BE2C (cell line): ENCODE measurements at places on chromosomes 4 and X.

- no peak for DNase-seq
Observed at GRCh38 chr4:102687982-102688433, 72.8 kb downstream of the MANBA start.

DNA sequence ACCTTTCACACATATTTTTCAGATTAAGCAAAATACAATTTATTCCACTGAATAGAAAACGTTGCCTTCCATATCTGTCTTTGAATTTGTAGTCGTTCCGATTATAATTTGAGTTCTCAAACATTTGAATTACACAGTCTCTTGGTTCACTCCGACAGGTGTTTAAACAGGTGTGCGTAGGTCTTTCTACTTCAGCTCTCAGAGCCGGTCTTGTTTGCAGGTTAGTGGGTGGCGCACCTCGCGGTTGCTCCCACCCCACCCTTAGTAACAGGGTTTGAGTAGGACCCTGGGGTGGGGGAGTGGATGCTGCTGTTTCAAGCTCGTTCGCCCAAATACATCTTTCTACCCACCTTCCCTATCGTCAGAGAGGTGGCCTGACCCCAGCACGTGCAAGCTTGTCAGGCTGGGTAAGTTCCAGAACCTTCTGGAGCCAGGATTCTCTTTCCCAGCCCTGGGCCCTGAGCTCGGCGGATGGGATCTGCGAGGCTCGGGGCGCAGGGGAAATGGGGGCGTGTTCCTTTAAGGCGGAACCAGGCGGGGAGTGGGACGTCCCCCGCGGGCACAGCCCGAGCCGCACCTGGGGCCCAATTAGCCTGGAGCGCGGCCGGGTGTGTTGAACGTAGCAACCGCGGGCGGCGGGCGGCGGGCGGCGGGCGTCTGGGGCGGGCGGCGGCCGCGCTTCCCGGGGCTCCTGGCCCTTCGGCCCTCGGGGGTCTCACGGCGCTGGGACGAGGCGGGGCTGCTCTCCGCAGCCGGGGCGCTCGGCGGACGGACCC is at the start of gene FAM149A:
Gene FAM149A (plus strand): TSS at position 591 of the 776 bp plus-strand sequence.
- DNase-seq = peak; percentile 19

GRCh38 chr4:63105839-63106238 is 1303.4 kb downstream of the TECRL start:
- DNase-seq = no peak

DNA sequence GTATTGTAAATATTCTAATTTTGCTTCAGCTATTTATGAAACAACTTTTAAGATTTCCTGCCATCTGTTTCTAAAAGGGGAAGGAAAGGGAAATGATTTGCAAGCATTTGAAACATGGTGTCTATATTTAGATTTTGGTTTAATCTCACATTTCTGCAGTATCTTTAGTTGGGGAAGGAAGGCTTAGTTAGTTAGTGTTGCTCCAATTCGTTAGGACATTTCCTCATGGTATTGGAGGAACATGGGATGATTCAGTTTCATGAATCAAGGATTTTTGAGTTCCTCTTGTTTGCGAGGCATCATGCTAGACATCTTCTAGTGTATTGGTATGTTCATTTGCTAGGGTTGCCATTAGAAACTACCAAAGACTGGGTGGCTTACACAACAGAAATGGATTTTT is 20.5 kb upstream of the TMEM192 start:
- DNase-seq = no peak

GRCh38 chr4:102663073-102663472 is 97.7 kb downstream of the MANBA start:
- DNase-seq = no peak

DNA sequence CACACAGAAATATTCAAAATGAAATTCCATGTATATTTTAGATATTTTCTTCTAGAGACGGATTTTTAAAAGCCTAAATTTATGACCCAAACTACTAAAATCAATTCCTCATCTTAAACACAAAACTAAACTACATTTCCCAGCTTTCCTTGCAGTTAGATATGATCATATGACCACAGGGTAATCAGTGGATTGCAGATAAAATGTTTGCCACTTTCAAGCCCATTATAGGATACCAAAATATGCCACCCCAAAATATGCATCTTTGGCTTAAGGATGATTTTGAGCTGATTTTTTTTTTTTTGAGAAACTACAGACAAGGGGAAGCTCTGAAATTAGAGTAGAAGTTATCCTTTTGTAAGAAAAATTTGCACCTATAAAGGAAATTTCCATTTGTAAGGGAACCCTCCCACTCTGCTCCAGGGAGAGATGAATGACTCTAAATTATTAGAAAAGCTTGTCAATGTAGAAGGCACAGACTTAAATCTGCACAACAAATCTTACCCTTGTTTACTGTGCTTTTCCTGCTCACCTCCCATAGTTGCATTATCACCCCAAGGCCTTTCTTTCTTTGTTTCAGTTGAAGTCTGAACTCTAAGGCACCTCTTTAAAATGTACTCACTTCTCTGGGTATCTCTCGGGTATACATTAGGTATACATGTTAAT is 503.0 kb downstream of the PDHA2 start:
- no peak for DNase-seq

- DNase-seq = no peak
Observed at GRCh38 chr4:112377594-112378242, 80.5 kb downstream of the ALPK1 start.

GRCh38 chrX:107482046-107482445 is 32.6 kb downstream of the FRMPD3 start:
- DNase-seq = no peak

DNA sequence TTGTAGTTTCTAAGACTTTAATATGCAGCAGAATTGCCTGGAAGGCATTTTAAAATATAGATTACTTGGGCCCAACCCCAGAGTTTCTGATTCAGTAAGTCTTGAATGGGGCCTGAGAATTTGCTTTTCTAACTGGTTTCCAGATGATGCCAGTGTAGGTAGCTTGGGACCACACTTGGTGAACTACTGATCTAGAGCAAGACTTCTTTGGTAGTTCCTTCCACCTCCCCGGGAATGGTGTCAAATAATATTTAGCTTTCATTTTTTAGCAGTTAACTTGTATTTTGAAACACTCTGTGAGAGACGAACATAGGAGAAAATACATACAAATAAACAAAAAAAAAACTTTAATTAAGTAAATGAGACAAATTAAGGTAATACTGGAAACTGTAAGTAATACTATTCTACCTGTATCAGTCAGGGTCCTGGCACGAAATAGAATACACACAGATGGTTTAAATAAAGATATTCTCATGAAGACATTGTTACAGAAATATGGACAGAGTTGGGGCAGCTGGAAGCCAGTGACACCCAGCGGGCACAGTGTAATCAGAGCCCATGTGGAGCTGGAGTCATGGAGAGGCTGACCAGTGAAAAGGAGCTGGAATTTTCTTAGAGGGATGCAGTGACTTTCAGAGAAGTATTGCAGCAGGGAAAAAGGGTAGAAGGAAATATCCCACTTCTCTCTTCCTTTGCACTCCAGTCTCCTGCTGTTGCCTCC is 905.7 kb downstream of the CCSER1 start:
- DNase-seq = no peak

GRCh38 chr4:166426300-166426863 is 553.3 kb downstream of the TLL1 start:
- no peak for DNase-seq

DNA sequence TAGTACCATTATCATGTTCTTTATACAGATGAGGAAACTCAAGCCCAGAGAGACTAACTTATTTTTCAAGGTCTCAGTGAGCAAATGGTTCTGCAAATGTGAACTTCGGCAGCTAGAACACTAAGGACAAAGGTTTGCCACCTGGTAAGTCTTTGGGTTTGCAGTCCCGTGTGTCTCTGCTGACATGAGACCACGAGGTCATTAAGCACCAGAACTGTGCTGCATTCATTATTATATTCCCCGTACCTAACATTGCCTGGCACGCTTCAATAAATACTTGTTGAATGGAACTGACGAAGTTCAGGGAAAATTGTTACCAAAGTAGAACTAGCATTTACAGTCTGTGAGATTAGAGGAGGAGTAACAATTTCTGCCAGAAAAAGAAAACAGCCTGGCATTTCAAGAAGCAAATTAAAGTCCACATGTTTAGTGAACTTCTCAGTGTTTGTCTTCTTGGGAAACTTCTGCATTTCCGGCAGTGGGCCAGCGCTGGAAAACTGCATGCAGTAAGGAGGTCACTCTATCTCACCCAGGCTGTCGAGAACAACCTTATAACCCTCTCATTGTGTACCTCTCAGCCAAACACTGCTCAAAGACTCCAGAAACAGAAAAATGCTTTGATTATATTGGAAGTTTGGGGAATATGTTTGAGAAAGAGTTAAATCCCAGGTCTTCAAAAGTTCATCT is 67.4 kb upstream of the CPEB2 start:
- DNase-seq = no peak

DNA sequence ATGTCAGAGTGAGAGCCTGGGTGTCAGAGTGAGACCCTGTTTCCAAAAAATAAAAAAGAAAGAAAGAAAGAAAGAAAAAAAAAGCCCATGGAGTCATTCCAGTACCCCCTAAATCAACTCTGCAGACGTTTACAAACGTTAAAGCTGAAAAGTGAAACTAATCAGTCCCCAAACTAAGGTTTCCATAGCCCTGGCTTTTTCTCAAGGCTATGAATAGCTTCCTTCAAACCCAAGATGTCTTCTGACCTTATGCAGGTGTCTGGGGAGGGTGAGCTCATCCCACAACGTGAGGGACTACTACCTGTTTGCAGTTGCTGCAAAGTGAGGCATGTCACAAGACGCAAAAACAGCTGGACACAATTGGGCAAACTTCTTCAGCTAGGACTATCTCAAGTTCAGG is 144.0 kb downstream of the SH3KBP1 start:
- DNase-seq = no peak

DNA sequence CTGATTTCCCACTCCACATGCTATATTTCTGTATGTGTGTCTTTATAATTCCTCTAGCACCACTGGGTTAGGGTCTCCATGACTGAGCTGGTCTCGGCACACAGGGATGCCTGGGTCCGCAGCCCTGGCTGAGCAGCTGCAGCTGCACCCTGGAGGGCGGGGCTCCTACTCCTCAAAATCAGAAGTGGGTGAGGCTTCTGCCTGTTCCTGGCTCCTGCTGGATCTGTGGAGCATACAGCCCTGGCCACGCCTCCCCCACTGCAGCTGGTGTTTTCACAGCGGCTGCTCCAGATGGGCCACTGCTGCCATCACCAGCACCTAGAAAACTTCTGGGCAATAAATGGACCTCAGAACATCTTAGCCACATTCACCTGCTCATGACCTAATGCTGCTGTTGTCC is 30.9 kb downstream of the SPCS3 start:
- peak; percentile 37 for DNase-seq

DNA sequence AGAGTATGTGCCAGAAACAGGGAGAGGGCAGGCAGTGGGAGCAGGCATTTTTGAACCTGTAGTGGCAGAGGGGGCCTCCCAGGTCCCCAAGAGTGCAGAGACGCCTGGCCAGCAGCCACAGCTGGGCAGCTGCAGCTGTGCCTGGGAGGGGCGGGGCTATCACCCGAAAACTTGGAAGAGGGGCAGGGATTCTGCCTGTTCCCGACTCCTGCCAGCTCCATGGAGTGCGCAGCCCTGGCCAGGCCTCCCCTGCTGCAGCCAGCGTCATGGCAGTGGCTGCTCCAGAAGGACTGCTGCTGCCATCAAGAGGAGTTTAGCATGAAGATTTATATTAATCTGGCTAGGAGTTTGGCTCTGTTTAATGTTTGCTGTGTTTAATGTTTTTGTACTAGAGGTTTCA is 532.1 kb upstream of the PITX2 start:
- no peak for DNase-seq

DNA sequence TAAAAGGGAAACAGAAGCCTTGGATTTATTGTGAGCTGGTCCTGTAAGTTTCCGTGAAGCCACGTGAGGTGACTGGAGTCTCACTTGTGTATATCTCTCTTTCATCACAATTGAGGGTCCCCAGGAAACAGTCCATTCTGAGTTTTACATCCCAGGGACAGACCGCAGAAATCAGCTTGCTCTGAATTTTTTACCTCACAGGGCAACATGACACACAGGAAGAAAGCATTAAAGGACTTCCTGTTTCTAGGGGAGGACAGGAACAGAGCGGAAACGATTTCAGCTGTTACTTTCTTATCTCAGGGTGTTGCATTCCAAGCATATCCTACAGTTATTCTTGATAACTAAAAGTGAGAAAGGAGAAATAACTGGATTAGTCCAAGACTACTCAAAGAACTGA is 553.5 kb downstream of the TRAM1L1 start:
- no peak for DNase-seq

DNA sequence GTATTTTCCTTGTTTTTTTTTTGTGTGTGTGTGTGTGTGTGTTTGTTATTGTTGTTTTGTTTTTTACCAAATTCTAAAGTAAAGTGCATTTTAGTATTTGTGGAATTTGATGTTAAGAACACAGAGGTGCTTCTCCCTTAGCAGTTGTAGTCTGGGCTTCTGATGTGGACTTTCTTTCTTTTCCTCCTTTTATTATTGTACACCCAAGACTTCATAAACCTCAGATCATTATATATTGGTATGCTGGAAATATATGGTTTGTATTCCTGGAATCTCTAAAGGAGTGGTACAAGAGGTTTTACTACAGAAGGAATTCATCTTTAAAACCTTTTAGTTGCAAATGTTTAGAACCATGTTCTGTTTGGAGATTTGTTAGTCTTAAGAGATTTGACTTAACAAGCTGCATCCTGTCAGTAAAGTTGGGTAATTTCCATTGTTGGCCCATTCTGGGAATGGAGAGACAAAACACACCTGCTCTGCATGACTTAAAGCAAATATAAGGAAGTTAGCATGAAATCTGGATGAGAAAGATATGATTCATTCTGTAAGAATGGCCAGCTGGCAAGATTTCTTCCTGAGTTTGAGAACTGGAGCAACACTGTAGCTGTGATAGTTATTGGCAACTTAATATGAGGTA is 64.0 kb downstream of the SMAD1 start:
- no peak for DNase-seq

DNA sequence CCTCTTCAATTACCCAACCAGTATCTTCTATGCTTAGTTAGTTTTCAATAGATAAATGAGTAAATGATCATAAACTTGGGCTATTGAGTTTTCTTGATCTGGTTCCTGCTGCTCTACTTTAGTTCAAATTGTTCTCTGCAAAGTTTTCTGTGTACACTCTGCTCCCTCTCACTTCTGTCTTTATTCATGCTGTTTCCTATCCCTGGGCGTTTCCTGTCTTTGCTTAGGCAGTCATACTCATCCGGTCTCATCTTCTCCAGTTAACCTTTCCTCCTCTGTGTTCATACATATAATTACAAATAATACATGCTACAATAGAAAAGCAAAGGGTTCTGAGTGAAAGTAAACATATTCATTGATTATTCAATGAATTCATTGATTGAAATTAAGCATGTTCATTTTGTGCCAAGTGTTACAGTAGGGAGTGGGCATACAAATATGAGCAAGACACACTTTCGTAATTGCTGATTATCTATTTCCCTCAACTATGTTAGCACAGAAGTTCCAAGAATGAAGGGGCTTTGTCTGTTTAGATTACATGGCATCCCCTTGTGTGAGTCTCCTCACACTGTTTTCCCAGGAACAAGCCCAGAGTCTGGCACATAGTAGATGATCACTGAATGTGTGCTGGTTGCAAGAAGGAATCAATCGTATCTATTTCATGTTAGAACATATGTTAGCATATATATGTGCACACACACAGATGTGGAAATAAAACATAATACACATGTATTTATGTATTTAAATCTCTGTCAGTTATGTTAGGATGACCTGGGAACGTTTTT is 1.1 kb downstream of the RAB39B start:
- no peak for DNase-seq

GRCh38 chr4:111943796-111944203 is 201.5 kb upstream of the FAM241A start:
- DNase-seq = peak; percentile 33

- no peak for DNase-seq
Observed at GRCh38 chr4:128462103-128462783, 174.6 kb upstream of the PGRMC2 start.

- DNase-seq = no peak
Observed at GRCh38 chr4:34365946-34366345, 1878.4 kb downstream of the ARAP2 start.

- no peak for DNase-seq
Observed at GRCh38 chr4:38769441-38769840, 13.3 kb downstream of the TLR10 start.
